ENCODE measurements at places on chromosomes 1 and 21.
A peak's percentile ranks its signal among the peaks of the same experiment; 100 is the strongest.

DNA sequence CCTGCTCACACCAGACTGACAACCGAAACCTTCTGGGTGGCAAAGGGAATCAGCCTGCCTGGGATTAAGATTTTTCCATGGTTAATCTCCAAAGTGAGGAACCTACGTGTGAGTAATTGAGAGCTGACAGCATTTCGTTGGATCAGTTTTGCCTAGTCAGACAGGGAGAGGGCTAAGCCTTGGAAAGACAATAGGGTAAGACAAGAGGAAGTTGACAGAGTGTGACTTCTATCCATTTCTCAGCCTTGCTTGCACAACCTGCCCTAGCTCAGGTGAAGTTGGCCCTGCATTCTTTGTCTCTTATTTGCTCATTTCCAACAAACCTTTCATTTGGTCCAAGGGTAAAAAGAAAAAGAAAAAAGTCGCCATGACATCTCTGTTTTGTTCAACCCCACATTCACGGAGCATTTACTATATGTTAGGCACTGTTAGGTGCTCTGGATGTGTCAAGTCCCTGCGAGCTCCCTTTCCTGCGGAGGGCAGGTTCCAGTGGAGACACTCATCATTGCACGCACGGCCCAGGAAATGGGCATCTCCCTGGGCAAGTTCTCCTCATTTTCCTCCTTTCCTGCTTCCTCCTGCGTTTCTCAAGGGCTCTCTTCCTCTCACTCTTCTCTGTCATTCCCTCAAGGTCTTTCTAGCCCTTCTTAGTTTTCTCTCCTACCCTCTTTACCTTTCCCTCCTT, 23.3 kb downstream of the KIRREL1 start:
- DNase-seq = no peak

GRCh38 chr1:164764333-164764732, 205.3 kb downstream of the PBX1 start:
- DNase-seq = no peak

GRCh38 chr21:36692835-36693488, 6.0 kb upstream of the SIM2 start:
- DNase-seq = no peak

DNA sequence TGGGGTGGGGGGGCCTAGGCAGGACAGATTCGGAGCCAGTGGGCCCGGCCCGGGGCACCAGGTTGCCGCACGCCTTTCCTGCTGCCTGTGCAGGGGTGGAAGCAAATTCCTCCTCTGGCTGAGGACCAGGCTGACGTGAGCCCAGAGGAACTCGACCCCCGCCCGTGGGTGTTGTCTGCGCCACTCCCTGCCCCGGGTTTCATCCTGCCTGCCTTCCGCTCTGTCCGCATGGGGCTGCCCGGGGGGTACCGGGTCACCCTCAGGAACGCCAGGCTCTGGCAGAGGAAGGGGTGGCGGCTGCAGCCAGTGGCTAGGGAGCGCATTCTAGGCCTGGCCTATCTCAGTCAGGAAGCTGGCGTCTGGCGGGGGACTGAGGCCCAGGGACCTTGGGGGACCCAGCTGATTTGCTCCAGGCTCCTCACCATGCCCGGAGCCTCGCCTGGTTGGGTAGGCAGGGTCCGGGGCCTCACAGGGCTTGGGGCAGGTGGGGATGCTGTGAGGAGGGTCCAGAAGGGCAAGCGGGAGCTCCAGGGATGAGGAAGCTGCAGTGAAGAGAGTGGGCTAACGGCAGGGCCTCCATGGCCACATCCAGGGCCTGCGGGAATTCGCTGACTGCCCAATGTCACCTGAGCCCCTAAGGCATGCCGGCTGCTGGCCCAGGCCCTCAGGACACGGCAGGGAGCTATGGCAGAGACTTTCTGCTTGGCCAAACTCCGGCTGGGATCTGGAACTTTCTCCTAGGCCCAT, 2.4 kb upstream of the IBA57 start:
- no peak for DNase-seq

GRCh38 chr1:9204156-9204720, 30.3 kb upstream of the H6PD start:
- DNase-seq = no peak

DNA sequence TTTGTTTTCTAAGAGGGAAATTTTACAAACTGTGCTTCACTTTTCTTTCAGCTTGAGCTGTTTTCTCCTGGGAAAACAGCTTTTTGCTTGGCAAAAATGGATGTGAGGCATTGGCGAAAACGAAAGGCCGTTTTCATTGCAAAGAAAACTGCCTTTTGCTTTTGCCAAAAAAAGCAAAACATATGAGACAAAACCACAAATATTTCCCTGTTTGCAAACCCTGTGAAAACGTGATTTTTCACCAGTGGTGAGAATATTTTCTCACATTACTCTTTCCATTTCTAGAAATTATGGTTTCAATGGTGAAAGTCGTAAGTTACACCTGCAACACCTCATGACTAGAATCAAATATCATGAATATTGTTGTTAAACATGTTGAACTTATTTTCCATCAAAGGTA, 74.0 kb upstream of the ZBTB18 start:
- DNase-seq = no peak

GRCh38 chr1:44714944-44715571, 15.9 kb downstream of the RNU5D-1 start:
- peak; percentile 29 for DNase-seq

GRCh38 chr1:205971082-205971481, 27.8 kb upstream of the SLC26A9 start:
- no peak for DNase-seq

DNA sequence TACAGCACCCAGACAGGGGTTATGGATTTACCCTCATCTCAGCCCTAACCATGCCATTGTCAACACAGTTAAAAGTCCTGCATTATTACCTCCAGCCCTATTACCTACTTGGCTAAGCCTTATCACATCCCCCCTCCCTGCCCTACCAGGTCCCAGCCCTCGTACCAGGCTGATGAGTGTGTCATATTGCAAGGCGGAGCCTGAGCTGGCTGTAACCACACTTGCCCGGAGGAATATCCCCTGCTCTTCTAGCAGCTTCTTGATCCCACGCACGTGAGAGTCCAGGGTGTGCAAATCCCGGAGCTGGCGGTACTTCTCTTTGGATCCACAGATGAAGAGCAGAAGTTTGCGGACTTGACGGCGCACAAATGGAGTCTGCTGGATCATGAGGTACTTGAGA, 87.4 kb downstream of the UBR4 start:
- DNase-seq = no peak

DNA sequence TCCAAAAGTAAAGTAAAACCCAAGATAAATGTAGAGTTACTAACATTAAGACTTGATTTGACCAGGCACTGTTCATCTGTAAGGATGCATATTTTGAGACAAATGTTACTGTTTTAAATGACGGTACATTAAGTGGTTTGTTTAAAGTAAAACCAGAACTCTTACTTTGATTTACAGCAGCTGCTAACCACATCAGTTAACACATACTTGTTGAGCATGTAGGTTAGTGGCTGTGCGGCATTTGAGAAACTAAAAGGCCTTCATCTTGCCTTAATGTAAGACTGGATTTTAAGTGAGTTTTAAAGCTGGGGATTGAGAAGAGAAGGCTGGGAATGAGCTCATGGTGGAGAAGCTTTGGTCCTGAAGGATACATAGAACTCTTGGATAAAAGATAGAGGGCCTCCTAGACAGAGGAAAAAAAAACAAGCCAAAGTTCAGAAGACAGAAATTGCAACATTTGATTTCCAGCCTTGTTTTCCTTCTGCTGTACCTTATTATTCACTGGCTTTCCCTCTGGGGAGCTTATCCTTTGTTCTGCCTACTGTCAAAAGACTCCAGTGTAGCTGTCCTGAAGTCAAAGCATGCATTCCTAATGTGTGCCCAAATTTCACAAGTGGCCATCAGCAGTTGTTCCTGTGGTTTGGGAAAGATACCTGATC, 66.6 kb downstream of the MTR start:
- DNase-seq = no peak

- no peak for DNase-seq
Measured at GRCh38 chr1:217076902-217077301, 353.7 kb upstream of the ESRRG start.

GRCh38 chr1:193856261-193856660, 669.8 kb upstream of the B3GALT2 start:
- no peak for DNase-seq

GRCh38 chr1:36100376-36100775, 11.7 kb downstream of the ADPRS start:
- DNase-seq = no peak

All from stimulated activated CD8-positive, alpha-beta memory T cell treated with anti-CD3 and anti-CD28 coated beads, Interleukin-4, amount 100 ng/mL, for 1 hour (primary cell).